ENCODE measurements at places on chromosomes 4 and X. TPM values are rescaled to one million over a fixed set of nuclear protein-coding genes. Genes with fewer than 3 reads are reported as not detected.

DNA sequence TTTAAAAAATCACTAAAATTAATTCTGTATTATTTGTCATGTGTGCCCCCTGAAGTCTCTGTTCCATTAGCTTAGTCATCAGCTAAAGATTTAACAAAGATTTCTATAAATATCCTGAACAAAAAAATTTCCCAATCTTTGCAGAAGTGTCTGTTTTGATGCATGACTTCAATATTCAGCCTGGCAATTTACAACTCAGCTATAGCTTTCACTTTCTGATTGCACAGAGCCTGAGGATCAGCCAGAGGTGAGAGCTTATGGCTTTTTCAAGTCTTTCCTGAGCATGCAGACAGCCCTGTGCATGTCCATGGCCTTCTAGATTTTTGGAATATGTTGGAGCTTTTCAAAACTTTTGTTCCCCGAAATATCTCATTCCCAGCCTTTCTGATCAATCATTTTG lies 420.1 kb downstream of the ZNF674 start:
- no peak overlapping the region for H3K4me3 ChIP-seq
- no peak for DNase-seq
- no peaks in the 10 kb centered on the region for H3K27me3 ChIP-seq
- H3K27ac ChIP-seq: no peak overlapping the region

- no peak overlapping the region for H3K27ac ChIP-seq
- H3K27me3 ChIP-seq: no peaks in the 10 kb centered on the region
- no peaks in the 10 kb centered on the region for H3K36me3 ChIP-seq
- H3K4me3 ChIP-seq: no peak overlapping the region
- H3K4me1 ChIP-seq: peaks cover 9% of the 10 kb centered on the region
These were observed 6.9 kb downstream of the CXCL3 start for GRCh38 chr4:74031576-74031975.

Gene PRRG1
- total RNA-seq: 28.3 TPM

GRCh38 chr4:187666034-187666433 lies 329.5 kb upstream of the ZFP42 start:
- H3K4me3 ChIP-seq: no peak overlapping the region
- no peaks in the 10 kb centered on the region for H3K4me1 ChIP-seq
- H3K27me3 ChIP-seq: no peaks in the 10 kb centered on the region
- no peaks in the 10 kb centered on the region for H3K36me3 ChIP-seq
